ENCODE measurements at places on chromosomes 4 and X.

DNA sequence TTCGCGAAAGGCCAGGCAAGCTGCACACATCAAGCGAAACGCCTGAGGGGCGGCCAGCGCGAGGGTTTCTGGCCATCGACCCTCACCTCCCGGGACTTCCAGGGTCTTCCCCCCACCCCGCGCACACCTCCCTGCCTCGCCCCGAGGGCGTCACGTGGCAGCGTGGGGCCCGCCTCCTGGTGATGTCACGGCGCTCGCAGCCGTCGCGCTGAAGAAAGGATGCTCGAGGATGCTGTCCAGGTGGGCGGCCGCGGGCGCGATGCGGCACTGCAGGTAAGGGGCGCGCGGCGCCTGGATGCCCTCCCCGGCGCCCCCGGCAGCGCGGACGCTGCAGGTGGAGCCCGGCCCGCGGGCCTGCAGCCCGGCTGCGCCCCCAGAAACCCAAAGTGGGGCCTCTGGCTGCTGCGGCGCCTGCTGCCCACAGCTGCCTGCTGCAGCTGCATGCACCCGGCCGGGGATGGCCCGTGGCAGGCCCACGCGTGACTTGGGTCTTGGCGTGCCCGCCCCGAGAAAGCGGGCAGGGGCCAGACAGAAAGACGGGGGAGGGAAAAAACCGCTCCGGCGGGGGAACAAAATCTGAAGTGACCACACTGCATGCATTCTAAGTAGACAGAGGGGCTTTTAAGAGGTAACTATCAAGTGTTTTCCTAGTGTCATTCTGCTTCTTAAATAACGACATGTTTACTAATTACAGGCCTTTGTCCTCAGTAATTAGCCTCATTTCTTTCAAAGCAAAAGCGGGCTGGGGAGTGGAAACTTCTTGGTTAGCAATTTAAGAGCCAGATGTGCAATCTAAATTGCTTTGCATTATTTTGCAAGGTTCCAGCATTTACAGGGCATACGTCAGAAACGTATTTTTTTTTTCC lies 1.7 kb downstream of the CLCN4 start:
- peak; percentile 74 for DNase-seq

GRCh38 chrX:10397349-10397748 lies 223.0 kb downstream of the MID1 start:
- no peak for DNase-seq

GRCh38 chrX:8815460-8816065 lies 14.4 kb upstream of the FAM9A start:
- DNase-seq = peak; percentile 48

DNA sequence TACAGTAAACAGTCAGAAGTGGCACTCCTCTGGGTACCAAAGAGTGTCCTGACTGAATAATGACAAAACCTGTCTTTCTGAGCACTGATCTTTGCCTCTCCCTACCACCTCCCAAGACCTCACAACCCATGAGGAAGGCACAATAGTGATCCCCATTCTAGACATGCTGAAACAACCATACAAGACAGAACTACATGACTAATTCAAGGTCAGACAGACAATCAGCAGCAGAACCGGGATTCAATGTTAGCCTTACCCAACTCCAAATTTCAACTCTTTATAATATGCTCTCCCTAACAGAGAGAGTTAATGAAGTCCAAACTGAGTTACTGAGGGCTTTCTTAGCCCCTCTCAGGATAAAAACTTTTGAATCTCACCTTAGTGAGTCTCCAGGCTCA lies 71.0 kb downstream of the IRF2 start:
- DNase-seq = no peak

- no peak for DNase-seq
Measured at GRCh38 chr4:11446155-11446811, 17.6 kb upstream of the HS3ST1 start.

DNA sequence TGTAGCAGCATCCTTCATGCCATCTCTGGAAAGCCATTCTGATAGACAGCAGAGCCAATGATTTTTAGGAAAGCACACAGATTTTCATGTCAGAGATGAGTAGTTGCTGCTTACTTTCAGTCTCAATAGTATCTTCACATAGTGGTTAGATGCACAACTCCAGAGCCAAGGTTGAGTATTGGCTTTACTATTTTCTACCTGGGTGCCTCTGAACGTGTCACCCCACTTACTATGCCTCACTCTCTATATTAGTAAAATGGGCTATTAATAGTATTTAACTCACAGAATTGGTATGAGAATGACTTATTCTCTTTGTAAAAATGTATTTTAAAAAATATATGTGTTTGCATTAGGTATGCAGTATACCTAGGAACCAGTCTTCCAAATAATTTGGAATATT lies 108.8 kb upstream of the STIM2 start:
- DNase-seq = no peak

- DNase-seq = no peak
Measured at GRCh38 chr4:129323658-129324057, 227.7 kb downstream of the C4orf33 start.

- DNase-seq = no peak
Measured at GRCh38 chrX:64151911-64152310, 53.6 kb downstream of the AMER1 start.

DNA sequence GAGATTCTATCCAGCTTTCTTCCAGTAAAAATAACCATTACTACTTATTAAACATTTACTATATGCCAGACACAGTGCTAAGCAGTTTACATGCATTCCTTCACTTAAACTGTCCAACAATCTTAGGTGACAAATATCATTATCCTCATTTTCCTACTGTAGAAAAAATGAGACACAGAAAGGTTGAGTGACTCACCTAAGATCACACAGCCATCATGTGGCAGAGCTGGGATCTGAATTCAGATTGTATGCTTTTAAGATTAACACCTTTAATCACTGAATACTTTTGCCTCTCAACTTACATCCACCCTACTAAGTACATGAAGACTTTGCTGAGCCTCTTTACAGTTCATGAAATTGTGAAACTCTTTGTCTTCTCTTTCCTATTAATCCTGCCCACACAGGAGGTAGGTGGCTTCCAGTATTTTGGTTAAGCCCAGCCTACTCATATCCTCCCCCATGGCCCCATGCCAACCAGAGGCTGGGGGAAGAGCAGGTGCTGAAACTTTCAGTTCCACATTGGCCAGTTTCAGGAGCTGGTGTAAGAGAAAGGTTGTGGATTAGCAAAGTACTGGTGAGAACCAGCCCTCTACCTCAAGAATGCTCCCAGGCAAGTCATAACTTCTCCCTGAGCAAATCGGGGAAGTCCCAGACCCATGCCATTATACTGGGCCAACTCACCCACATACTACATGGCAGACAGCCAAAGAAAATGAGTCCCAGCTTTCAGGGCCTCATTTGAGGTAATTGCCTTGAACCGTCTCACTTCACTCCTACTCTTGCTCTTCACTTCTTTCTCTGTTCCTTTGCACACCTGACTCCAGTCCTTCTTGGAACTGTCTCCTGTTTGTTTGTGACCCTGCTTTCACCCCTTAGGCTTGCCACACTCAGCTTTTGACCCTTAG lies 211.1 kb downstream of the GUCY2F start:
- no peak for DNase-seq

DNA sequence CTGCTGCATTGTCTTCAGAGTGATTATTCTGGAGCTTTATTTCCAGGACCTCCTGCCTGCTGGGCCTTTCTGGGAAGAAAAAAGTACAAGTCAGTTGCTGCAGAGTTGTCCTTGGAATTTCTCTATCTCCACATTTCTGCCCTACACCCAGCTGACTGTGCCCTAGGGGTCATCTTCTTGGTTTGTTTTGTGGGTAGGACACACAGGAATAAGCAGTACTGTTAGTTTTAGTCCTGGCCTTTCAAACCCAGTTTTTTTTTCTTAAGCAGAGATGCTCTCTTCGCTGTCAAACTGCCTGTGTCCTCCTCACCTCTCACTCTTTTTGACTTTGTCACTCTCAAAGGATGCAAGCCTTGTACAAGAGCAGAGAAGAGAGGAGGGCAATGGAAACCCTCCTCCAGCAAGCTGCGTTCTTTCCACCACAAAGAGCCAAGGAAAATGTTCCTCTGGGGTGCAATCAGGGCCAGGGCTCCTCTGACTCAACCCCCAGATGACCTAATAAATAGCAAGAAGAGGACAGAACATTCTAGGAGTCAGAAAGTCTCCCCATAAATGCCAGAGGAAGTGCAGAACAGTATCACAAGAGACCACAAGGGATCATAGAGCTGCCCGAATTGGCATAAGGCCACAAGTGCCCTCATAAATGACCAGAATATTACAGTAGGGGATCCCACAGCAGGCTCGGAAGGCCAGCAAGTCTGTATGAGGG lies 186.2 kb downstream of the RCHY1 start:
- DNase-seq = no peak

DNA sequence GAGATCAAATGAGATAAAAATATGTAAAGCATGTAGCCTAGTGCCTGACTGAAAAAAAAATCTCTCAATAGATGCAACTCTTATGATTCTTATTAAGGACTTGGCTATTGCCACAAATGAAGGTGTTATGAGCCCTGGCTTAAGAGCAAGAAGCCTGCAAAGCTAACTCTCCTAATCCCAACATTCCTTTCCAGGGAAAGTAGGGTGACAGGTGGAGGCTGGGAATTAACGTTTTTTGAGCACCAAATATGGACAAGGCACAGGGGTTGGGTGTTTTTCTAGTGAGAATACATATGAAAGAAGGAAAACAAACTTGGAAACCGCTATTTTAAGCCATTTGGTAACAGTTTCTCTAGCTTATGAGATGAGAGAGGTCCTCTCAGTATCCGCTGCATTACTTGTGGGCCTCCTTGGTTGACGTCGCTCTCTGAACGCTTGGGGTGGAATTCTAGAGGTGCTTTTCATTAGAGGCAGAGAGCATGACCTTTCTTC lies 2.4 kb downstream of the RHOH start:
- DNase-seq = no peak

DNA sequence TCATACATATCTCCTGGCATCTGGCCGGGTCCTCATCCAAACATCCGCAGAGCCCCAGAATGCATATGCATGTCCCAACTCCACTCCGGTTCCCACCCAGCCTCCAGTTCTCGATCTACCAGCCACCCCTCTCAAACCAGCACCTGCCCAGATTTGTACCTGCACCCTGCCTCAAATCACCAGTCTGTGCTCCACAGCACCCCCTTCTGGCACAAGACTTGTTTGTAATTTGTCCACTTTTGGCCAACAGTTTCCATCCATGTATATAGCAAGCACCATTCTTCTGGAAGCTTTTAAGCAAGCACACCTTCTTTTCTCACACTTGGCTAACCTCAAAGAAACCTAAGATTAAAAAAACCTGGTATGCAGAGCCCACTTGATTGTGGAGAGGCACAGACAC lies 644.1 kb downstream of the MID1IP1 start:
- DNase-seq = no peak

DNA sequence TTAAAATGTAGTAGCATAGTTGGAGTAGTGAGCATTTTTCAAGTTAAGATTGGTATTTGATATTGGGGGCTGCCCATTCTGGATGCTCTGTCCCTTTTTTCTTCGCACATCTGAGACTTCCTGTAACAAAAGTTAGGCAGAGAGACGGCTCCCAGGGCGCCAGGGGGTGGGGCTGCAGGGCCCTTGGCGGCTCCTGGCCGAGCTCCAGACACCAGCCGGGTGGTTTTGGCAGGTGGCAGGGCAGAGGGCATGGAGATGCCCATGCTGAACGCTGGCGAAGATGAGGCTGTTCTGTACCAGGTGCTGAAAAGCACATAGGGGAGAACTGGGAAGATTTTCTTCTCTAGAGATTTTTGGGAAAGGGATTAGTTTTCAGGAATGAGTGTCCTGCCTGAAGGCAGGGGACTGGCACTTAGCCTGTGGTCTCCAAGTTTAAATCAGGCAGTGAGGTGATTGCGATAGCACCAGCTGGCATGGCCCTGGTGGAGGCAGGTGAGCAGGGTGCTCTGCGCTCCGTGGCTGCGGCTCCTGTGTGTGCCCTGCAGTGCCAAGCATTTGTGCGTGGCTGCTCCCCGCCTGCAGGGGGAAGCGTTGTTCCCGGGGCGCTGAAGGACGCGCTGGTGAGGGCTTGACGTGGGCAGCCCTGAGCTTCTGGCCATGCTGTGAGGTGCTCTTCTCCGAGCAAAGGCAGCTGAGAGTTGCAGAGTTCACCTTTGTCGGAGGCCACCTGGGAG lies 23.6 kb upstream of the HGFAC start:
- DNase-seq = peak; percentile 63

GRCh38 chr4:141026900-141027299 lies 106.4 kb downstream of the RNF150 start:
- DNase-seq = no peak

GRCh38 chr4:117249333-117249732 lies 164.0 kb upstream of the TRAM1L1 start:
- no peak for DNase-seq

GRCh38 chr4:151436093-151436518 lies 27.1 kb downstream of the FHIP1A start:
- no peak for DNase-seq

- no peak for DNase-seq
Measured at GRCh38 chr4:22462688-22463087, 53.2 kb downstream of the ADGRA3 start.

GRCh38 chr4:162838671-162839070 lies 328.0 kb downstream of the NAF1 start:
- DNase-seq = no peak

- no peak for DNase-seq
Measured at GRCh38 chr4:81519856-81520255, 48.1 kb upstream of the RASGEF1B start.

GRCh38 chr4:147707892-147708672 lies 23.8 kb upstream of the ARHGAP10 start:
- peak; percentile 63 for DNase-seq

DNA sequence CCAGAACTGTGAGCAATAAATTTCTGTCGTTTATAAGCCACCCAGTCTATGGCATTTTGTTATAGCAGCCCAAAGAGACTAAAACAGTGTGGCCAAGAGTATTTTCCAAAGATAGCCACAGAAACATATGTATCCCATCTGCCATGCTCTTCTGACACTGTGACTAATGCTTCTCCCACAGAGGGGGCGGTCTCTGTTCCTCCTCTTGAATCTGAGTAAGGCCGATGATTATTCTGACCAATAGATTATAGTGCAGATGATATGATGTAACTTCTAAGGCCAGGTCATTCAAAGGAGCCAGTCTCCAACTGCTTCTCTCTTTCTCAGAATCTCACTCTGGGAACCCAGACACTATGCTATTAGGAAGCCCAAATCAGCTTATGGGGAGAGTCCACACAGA lies 570.7 kb downstream of the BCOR start:
- no peak for DNase-seq

GRCh38 chr4:148344352-148344751 lies 97.9 kb downstream of the NR3C2 start:
- DNase-seq = no peak

Measured in D341Med (cell line).